ENCODE measurements at places on chromosomes 2 and 18.

DNA sequence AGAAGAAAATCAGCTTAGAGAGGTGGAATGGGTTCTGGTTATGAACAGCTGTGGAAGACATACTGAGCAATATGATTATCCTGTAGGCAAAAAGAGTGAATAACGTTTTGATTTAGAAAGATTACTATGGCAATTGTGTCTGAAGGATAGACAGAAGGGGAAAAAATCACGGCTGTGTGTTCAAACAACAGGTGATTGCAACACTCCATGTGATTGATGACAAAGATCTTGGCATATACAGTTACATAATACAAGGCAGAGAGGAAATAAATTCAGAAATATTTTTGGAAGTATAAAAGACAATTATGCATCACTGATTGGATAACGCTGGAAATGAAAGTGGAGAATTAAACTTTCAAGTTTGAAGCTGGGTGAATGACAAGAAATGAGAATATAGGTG is 58.5 kb upstream of the KCNJ3 start:
- no peak for DNase-seq

DNA sequence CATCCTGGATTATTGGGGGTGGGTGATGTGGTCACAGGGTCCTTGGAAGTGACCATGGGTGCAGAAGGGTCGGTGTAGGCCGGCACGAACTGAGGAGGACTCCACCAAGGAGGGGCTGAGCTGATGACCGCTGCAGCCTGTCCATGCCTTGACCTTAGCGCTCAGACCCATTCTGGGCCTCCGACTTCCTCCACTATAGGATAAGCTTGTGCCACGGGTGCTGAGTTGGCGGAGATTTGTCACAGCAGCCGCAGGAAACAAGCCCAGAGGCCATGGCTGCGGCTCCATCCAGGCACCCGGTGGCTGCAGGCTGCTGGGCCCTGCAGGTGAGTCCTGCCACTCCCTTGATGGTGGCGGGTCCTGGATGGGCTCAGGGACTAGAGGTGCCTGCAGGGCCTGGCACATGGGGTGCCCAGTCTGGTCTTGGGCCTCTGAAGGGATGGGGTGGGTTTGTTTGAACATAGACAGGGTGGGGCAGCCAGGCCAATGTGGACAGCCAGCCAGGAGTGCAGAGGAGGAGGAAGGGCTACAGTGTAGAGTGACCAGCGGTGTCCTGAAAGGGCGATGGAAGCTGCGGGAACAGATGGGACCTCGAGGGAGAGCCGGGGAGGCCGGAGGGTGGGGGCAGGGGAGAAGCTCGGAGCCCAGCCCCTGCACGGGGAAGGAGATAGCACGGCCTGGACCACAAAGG is 84.8 kb downstream of the SEPTIN10 start:
- DNase-seq: no peak

- DNase-seq: no peak
These were observed 38.5 kb upstream of the ATP9B start for GRCh38 chr18:79030680-79031079.

GRCh38 chr2:32553829-32554432 is 73.9 kb upstream of the TTC27 start:
- no peak for DNase-seq

- DNase-seq: no peak
These were observed 17.4 kb upstream of the NABP1 start for GRCh38 chr2:191660575-191660974.

DNA sequence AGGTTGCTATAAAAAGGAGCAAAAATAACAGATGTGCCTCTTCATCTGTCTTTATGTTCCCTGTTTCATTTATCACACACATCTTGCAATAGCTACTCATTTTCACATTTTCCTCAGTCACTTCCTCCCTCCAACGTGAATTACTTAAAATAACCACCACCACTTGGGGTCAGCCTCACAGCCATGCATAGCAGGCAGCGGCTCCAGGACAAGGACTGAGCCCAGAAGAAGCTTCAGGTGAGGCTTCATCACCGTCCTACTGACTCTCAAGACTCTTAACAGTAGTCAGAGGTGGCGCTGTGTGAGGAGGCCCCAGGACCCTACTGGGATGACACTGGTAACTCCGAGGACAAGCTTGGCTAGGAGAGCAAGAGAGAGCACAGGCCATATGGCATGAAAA is 15.5 kb upstream of the ST8SIA5 start:
- DNase-seq: no peak

DNA sequence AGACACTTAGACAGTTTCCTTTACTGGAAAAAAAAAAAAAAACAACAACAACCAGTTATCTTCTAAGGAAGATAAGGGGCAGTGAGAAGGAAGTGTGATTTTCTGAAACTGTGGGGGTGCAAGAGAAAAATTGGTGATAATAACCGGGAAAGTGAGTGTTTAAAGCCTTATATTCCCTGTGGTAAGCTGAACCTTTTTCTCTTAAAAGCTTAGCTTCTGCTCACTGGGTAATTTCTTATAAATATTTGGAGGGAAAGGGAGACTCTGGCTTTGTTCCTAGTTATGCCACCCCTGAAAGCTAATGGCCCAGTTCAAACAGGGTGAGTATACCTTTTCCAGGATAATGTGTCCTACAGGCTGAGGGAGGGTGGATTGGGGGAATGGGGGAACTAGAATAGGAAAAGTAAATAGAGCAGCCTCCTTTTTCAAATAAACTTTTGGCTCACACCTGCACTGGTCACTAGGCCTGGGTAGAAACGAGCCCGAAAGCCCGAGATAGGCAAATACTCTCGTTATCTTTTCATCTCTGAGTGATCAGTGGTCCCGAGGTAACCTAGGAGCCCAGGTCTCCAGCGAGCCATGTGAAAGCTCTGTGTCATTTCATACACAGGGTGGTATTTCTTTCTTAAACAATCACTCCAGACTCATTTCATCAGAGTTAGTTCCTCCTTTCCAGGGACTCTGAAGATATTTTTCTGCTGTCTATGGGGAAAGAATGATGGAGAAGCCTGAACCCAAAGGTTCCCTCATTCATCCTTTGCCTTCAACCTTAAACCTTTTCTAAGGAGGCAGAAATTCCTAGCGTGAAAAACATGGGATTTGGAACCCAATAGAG is 15.5 kb upstream of the SRBD1 start:
- DNase-seq: no peak

DNA sequence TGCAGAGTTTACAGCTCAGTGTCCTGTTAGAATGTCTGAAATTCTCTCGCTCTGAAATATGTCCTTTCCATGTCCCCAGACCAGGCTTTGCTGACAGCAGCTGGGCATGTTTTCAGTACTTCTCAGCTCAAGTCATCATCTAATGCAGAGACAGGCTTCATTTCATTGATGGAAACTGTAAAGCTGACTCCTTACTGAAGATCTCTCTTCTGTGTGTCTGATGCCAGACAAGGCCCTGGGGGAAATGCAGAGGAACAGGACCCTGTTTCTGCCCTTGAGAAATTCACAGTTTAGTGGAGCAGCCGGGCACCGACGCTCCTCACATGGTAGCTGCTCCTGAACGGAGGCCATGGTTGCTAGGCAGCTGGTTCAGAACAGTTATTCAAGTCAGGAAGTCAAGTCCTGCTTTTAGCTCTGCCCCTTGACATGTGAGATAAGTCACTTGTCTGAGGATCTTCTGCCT is 24.6 kb upstream of the FZD7 start:
- no peak for DNase-seq

DNA sequence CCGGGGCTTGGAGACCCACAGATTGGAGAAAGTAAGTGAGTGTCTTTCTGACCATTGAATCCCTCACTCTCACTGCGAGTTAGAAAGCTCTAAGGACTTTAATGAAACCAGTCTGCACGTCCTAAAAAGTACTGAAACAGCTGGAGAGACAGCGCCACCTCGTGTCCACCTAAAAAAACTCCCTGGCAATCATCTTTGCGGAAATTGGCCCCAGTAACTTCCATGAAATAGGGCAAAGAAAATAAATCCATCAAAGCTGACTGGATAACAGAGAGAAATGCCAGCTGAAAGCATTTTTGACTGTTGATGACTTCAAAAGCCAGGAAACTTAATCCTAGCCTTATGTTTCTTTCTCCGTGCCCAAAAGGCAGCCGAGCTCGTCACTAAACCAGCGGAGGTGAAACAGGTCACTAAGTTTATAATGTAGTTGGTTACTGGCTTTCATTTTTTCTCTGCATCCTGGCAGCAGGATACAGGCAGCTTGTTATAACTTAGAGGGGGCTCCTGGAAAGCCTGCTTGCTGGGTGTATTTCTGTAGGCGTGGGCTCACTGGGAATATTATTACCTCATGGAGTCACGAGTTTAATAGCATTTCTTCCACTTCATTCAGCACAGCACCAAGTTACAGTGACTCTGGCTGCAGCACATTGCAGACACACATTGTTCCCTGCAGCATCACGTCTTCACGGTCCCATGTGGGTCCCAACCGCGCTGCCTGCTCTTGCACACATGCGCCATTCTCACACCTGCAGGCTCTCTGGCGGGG is 266.5 kb downstream of the HRH4 start:
- DNase-seq: peak; percentile 38

DNA sequence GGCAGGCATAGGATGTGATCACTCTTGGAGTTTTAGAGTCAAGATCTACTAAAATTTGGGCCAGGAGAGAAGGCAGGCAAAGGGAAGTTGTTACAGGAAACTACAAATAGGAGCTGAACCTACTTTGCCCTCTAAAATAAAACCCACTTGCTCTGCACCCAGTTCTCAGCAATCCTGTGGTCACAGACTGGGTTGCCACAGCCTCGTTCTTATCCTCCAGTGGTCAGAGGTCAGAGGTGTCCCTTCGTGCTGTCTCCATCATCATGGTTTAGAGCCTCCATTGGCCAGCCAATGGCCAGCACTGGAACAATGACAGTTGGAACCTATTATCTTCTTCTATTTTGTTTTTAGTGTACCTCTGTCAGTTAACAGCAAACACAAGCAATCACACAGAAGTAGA is 90.7 kb upstream of the TNP1 start:
- DNase-seq: no peak

GRCh38 chr2:148754864-148755263 is 110.3 kb downstream of the EPC2 start:
- DNase-seq: no peak

DNA sequence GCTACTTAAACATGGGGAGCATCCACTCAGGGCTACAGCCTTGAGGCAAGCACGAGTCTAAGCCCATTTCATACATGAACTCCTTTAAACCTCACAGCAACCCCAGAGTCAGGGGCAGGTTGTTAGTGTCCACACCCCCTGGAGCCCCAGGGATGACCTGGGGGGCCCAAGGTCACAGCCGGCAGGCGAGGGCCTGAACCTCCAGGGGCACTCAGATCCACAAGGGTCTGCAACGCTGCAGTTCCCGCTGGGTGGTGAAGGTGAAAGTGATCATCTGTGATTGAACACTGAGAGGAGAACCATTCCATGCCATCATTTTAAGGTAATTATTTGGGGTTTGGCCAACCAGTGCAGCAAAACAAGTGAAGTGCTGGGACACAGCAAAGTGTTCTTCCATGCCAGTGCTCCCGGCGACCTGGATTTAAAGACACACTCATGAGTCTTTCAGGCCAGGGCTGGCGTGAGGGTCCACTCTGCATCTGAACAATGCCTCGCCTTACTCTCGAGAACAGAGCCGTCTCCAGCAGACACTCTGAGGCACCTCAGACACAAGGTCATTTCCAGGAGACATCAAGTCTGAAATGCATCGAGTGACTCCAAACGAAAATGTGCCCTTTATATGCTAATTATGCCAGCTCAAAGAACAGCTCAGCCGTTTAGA is 61.6 kb upstream of the SNTG2 start:
- no peak for DNase-seq

DNA sequence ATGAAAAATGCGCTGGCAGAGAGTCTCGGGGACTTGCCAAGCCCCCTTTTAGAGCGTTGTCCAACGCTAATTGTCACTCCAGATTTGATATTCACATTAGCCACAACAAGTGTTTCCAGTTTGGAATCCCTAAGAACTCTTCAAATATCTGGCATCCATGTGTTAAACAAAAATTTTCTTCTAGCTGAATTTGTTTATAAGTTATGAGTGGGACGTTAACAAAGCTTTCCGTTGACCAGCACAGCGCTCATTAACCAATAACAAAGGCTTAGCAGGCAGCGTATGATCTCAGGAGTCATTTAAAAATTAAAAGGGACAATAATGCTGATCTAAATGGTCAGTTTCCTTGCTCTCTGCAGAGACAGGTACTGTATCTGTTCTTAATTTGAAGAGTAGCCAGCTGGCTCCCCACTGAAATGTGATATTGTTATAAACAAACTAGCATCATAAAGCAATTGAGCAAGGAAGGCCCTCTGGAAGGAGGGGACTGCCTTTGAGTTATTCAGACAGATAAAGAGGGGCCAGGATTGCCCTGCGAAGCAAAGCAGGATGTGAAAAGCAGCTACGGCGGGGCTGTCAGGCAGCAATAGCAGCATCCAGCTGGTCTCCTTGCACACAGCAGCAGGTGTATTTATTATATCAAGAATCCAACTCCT is 337.2 kb upstream of the SALL3 start:
- DNase-seq: no peak

GRCh38 chr18:75269696-75270095 is 59.1 kb downstream of the TSHZ1 start:
- no peak for DNase-seq

DNA sequence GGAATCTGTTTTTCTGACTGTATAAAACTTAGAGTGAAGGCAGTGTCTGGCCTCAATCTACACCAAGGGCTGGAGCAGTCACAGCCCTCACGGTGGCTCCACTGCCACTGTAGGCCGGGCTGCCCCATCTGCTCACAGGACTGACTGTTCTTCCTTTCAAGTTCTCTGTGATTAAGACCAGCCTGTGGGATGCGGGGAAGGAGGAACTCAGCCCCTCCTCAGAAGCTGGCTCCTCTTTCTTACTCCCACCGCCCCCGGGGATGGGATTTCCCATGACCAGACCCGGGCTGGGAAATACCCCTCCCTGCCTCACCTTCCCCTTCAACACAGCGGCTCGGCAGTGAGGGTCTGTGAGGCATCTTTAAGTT is 106.0 kb downstream of the COPS8 start:
- DNase-seq: no peak

DNA sequence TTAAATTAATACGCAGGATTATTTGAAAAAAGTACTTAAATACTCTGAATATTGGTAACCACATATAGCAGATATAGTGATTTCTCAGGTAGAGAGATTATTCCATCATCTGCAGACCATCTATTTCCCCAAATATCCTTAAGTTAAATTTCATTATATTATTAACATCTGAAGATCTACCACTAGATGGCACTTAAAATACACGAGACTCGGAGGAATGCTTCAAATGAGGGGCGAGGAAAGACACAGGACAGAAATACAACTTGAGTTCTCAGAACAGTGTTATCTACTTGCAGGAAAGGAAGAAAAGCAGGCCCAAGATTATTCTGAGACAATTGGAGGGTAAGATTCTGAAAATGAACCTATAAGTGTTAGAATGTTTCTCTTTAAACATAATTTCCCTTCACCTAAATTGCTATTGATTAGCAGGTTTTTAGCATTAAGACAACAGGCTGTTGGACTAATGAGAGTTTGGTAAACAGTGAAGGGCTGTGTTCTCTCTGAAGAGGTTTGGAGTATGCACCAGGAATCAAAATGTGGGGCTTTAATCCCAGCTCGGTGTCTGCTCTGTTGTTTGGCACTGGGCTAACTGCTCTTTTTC is 76.9 kb upstream of the GCFC2 start:
- DNase-seq: no peak

DNA sequence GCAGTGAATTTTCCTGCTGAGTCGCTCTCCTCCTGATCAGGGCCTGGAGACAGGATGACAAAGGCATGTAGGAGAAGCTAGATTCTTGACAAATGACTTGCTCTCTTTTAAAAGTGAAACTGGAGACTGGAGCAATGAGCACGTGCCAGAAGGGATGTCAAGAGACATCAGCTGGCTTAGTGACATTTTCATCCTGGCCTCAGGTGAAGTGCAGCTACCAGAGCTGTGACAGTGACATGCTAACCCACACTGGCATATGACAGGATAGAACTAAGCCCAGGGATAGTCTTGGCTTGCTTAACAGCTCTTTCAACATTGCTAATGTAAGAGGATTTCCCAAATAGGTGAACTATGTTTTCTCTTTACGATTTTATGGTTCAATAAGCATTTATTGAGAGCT is 757.5 kb upstream of the DDX18 start:
- no peak for DNase-seq

Measured in T-helper 9 cell (primary cell).